Glutamatergic neuron (in vitro differentiated cells): ENCODE measurements at places on chromosomes 7 and 10.

DNA sequence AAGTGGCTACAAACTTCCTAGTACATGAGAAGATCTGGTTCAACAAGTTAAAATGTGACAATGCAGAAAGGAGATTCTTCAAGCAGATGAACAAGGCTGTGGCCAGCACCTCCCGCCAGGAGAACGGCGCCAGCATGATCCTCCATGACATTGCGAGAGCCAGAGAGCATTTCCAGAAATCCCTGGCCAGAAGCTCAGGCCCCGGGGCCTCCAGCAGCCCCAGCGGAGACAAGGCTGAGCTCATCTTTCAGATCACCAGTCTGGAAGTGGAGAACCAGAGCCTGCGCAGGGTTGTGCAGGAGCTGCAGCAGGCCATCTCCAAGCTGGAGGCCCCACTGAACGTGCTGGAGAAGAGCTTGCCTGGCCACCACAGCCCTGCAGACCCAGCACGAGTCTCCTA is 40.1 kb upstream of the ZNF273 start:
- DNase-seq, result no peak

DNA sequence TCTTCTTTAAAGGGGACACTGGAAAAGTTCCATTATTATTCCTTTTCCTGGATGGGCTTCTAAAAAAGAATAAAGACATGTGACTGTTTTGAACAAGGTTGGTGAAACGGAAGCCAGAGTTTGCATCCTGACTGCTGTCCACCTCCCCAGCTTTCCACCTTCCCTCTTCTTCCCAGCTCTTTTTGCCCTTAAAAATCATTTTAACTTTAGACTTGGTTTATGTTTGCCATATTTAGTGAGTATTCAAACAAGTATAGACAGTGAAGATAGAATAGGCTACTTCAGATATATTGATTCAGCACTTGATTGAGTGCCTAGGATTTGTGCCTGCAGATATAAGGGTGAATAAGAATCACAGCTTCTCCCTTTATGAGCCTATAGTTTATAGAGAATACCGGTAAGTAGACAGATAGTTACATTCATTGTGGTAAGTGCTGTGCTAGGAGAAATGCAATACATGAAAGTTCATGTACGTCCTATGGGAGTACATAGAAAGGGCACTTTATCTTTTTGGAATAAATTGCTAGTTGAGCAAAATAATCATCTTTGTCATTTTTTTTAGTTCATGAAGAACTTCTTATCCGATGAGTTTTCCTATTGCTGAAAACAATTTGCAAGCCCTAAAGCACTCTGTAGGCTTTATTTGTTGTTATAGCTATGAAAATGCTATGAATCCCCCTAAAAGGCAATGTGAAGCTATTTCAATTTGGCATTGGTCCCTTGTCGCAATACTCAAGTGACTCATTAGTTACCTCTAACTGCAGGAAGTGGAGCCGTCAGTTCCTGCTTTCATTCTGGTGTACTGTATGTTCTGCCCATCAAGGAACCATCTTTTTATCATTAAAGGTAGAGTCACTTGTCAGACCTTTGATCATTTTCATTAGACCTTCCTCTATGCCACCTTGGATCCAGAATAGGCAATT is 57.2 kb upstream of the STRIP2 start:
- no peak for DNase-seq

GRCh38 chr7:3859431-3859830 is 558.4 kb downstream of the SDK1 start:
- DNase-seq, result no peak

DNA sequence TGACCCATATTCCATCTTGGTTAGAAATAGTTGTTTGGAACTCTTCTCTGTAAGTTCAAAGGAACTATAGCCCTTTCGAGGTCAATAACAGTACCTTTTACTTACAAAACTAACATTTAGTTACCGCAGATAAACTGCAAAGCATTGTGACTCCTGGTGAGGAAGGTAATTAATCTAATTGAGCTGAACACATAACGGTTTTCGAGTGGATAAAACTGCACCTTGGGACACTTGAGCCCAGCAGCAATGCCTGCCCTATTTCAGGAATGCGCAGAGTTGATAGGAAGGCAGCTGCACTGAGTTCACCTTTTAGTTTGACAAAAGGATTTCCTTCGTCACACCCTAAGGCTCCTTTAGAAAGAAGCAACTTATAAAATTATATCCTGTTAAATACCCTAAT is 75.4 kb downstream of the JAZF1 start:
- no peak for DNase-seq

DNA sequence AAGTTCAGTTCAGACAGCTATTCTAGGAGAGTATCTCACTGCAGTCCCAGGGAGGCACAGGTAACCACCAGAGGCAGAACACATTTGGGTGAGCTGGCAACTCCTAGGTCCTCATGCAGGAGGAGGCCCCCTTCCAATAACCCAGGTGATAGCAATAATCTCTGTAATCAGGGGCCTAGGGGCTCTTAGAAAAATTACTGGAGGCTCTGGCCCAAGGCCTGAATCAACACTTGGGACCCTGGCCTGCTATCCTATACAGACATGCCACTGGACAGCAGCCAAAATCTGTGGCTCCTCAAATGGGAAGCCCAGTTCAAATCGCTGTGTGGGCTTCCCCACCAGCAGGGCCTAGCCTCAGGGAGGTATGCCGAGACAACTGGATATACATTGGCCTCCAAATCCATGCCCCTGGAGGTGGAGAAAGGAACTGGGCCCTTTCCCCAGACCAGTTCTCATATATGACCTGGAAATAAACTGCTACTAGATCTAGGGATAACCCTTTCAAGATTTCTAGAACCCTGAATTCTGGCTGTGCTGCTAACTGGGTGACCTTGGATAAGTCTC is 1.6 kb downstream of the AVPI1 start:
- DNase-seq, result no peak

- no peak for DNase-seq
Observed at GRCh38 chr7:98360221-98361130, 40.4 kb downstream of the BAIAP2L1 start.

GRCh38 chr7:129368389-129368986 is 65.7 kb upstream of the STRIP2 start:
- DNase-seq, result no peak

- no peak for DNase-seq
Observed at GRCh38 chr7:7474436-7474835, 61.2 kb downstream of the COL28A1 start.

DNA sequence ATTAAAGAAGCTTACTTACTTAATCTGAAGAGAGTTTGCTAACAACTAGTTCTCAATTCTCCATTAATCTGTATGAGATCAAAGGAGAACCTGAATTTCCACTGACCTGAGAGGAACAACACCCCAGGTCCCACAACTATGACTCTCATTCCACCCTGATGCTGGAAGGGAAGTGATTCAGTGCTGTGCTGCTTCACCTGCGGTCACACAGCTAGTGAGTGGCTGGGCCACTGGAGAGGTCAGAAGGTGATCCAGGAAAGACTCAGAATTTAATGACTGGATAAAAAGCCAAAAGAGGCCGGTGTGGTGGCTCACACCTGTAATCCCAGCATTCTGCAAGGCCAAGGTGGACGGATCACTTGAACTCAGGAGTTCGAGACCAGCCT is 23.6 kb downstream of the SORBS1 start:
- DNase-seq, result no peak

- no peak for DNase-seq
Observed at GRCh38 chr10:59382831-59383295, 20.5 kb upstream of the FAM13C start.

DNA sequence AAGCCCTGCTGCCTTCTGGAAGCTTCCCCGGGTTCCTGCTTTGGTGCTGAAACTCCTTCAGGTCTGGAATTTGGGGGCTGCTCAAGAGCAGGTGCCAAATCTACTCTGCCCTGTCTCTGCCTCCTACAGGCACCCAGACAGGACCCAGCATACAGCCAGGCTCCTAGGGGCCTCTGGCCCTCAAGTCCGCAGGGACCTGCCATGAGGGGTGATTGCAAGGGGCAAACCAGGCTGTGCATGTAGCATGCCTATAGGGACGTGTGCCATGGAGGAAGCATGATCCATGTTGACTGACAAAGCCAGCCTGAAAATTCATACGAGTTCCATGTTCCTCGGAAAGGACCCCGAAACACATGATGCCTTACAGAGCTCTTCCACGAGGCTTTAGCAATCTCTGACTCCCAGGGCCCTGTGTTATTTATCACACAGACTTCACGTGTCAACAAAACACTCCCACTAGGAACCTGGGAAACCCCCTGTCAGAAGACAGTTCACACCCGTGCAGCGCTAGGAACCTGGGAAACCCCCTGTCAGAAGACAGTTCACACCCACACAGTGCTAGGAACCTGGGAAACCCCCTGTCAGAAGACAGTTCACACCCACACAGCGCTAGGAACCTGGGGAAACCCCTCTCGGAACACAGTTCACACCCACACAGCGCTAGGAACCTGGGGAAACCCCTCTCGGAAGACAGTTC is 75.3 kb upstream of the DNAAF5 start:
- DNase-seq, result no peak

DNA sequence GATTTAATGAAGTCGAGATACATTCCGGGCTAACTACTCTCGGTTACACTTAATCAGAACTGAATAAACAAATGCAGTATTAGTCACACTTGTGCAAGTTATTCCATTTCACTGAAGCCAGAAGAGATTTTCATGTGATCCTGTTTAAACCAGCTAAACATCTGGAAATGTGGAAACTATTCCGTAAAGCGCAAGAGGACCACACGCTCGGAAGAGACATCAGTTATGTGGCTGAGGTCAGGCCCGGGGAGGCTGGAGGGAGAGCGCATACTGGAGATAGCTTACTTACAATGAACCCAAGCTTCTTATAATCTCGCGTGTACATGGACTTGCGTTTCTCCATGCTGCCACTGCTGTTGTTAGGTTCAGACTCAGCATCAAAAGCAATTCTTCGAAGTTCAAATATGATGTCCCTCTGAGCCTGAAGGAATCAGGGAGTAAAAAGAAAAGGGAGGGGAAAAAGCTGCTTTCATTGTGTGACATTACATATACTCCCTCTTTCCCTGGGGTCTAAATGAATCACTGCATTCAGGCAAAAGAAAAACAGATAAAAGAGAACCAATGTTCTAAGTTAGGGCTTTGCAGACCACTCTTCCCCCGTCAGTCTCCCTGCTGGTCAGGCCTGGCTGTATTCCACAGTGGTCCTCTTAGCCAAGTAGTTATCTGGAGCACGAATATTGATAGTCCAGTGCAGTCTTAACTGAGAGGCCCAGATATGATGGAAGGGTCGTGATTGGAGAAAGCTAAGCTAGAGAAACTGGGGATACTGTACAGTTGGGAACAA is 237.4 kb downstream of the ELMO1 start:
- DNase-seq, result no peak

- DNase-seq, result no peak
Observed at GRCh38 chr10:121911421-121911697, 16.5 kb downstream of the ATE1 start.

GRCh38 chr7:104950006-104950405 is 64.0 kb upstream of the KMT2E start:
- no peak for DNase-seq

GRCh38 chr7:66267249-66267648 is 62.1 kb downstream of the TPST1 start:
- no peak for DNase-seq

DNA sequence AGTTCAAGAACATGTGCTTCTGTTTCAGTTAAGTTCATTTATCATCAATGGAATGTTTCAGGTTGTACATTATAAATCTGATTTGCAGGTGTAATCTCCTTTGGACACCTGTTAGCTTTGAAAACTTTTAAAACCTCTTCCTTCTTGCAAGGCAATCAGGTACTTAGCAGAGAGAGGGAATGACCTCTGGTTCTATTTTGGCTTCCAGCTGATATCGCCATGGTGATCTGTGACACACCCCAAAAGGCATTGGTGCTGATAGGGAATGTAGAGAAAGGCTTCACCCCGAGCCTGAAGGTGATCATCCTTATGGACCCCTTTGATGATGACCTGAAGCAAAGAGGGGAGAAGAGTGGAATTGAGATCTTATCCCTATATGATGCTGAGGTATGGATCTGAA is 35.4 kb downstream of the ACSL5 start:
- no peak for DNase-seq
